ENCODE measurements at places on chromosomes 5 and 9. TPM values are rescaled to one million over a fixed set of nuclear protein-coding genes. Genes with fewer than 3 reads are reported as not detected.

SCGB3A1 gene
- 3.7 TPM for total RNA-seq

MLANA gene
- not detected for total RNA-seq

MARVELD2 gene
- total RNA-seq = 28.6 TPM

REEP2 gene
- total RNA-seq = 40.2 TPM

CCDC192 gene
- total RNA-seq = not detected

PDZD2 gene
- total RNA-seq = 6.7 TPM

INSL6 gene
- total RNA-seq = not detected

CENPK gene
- 18.4 TPM for total RNA-seq

MARCOL gene
- total RNA-seq = not detected

HTR4 gene
- not detected for total RNA-seq

PCDHGA9 gene
- 5.2 TPM for total RNA-seq

MYO10 gene
- 70.0 TPM for total RNA-seq

ISL1 gene
- total RNA-seq = 0.17 TPM

LRRC19 gene
- total RNA-seq = not detected

C5orf46 gene
- 1.4 TPM for total RNA-seq

TRPM6 gene
- total RNA-seq = 0.07 TPM

FAM193B gene
- 29.5 TPM for total RNA-seq

HAVCR1 gene
- total RNA-seq = 0.29 TPM

SPATA9 gene
- total RNA-seq = not detected

ADCY2 gene
- 0.25 TPM for total RNA-seq

CSNK1G3 gene
- total RNA-seq = 57.4 TPM

FGD3 gene
- 0.41 TPM for total RNA-seq

MARCHF3 gene
- total RNA-seq = 0.46 TPM

HMCN2 gene
- 0.14 TPM for total RNA-seq

BRD8 gene
- 21.5 TPM for total RNA-seq

CCDC180 gene
- total RNA-seq = 1.0 TPM

CD14 gene
- total RNA-seq = 0.29 TPM

PLAC8L1 gene
- total RNA-seq = not detected

GLDC gene
- 17.3 TPM for total RNA-seq

SCGB3A2 gene
- total RNA-seq = not detected

GNPDA1 gene
- 164 TPM for total RNA-seq

Data from kidney epithelial cell (primary cell).